ENCODE measurements at places on chromosomes 6 and 20.

DNA sequence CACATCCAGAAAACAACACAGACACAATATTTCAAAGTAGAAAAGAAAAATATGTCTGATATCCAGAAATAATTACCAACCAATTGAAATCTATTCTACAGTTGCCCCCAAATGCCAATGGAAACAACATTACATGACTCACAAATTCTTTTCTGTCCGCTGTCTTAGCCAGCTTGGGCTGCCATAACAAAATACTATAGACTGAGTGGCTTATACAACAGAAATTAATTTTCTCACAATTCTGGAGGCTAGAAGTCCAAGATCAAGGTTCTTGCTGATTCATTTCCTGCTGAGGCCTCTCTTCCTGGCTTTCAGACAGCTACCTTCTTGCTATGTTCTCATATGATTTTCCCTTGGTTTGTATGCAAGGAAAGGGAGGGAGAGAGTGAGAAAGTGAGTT is 698.1 kb downstream of the DHX35 start:
- DNase-seq = no peak

DNA sequence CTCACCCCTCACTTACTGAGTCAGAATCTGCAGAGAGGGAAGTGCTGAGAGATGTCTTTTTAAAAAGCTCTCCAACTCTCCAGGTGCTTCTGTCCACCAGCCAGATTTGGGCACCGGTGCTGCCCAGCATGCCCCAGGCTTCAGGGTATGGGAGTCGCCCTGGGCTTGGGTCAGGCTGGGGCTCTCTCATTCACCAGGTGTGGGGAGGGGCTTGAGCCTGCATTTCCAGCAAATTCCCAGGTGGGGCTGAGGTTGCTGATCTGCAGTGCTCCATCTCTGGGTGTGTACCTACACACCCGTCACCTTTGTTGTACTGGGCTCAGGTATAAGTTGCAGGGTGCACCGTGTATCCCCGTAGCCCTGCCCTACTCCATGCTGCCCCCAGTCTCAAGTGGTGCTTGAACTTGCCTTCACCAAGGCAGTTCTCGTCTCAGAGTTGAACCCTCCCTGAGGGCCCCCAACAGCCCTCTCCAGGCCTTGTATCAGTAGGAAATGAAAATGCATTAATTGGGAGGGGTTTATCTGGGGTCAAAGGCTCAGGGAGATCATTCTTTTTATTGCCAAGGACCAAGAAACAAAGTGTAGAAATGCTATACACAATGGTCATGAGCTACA is 23.5 kb downstream of the PPP1R3G start:
- DNase-seq = no peak

DNA sequence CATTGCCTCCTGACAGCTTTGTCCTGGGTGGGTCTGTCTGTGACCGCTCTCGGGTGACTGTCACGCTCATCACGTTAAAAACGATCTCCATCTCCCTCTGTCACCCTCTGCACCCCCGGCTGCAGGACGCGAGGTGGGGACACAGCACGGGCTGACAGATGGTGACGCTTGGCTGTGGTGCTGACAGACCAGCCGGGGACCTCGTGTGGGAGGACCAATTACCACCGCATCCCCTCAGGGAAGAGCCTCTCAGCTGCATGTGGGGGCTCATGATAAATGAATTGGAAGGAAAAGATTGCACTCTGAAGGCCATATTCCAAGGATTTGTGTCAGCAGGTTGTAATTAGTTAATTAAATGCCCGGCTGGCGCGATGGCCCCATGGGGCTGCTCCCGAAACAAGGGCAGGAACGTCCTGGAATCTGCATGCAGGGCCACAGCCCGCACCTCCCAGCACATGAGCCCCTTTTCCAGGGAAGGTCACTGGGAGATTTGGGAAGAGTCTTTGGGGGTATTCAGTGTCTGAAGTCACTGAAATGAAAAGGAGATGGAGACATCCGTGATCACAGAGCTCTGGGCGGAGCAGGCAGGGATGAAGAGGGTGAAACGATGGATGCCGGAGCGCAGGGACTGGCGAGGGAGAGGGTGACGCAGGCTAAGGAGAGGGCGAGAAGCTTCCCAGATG is 87.1 kb downstream of the ERMARD start:
- peak; percentile 24 for DNase-seq

DNA sequence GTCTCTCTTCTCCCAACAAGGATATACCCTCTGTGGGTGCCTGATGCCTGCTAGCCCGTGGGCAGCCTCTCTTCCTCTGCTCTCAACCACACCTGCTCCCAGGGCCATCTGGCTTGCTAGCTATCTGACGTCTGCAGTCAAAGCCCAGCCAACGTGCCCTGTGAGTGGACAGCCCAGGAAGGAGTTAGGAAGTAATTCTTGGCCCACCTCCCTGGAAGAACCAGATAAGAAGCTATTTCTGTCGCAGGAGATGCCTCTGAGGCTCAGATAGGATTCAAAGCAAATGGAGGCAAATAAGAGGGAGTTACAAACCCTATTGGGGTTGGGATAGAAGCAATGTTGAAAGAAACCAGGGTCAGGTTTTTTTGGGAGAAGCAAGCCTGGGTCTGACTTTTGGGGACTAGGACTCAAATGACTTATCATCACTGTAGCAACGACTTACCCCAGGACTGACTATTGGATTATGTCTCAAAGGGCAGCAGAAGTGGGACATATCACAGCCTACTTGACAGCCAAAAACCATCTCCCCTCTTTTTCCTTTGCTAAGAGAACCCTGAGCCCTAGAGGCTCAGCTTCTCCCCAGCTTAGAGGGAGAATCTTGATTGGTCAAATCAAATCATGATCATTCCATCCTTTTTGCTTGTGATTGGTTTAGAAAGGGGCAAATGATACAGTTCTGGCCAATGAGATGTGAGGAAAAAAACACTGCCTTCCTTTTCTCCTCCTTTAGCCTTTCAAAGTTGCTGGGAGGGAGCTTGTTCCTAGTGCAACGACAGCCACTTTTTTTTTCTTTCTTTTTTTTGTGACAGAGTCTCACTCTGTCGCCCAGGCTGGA is 18.0 kb upstream of the CDK5RAP1 start:
- DNase-seq = no peak

DNA sequence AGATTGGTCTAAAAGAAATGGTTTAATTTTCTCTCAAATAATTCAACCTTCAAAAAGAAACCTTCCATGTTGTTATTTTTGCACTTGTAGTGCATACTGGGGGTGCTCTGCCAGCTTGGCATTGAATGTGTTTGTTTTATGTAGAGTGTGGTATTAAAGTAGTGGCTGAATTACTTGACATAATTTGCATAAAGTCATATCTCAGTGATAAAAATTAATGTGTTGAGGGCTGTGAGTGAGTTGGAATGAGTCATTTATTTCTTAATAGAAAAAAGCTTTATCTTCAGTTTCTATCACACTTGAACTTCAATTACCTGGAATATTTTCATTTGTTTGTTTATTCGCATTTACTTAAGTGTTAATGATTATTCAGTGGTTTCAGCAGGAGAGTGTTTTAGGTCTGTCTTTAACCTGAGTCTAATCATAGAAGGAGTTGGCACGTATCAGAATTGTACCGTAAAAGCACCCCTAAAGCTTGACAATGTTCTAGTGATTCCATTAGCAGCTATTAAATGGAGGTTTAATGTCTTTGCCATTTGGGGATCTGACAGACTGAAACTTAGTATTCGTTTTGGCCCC is 801.2 kb upstream of the FLRT3 start:
- no peak for DNase-seq

DNA sequence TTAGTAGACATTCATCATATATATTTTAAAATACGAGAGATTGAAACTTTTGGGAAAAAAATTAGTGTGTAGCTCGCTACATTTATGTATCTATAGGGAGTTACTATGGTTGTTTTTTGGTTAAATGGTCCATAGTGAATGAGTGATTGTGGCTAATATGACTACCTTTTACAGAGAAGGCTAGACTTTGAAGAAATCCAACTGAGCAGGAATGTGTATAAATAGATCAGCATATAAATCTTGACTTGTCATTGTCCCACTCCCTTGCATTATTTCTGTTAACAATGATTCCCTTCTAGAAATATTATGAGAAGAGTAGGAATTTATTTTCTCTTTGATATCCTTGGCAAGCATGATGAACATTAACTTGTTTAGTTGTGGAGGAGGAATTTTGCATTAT is 737.8 kb upstream of the MAP3K7 start:
- DNase-seq = no peak

Measured in NCI-H1694 (cell line).